ENCODE measurements at places on chromosomes 16 and 17.

- no peak for DNase-seq
Measured at GRCh38 chr17:44930667-44931066, 15.4 kb upstream of the GFAP start.

DNA sequence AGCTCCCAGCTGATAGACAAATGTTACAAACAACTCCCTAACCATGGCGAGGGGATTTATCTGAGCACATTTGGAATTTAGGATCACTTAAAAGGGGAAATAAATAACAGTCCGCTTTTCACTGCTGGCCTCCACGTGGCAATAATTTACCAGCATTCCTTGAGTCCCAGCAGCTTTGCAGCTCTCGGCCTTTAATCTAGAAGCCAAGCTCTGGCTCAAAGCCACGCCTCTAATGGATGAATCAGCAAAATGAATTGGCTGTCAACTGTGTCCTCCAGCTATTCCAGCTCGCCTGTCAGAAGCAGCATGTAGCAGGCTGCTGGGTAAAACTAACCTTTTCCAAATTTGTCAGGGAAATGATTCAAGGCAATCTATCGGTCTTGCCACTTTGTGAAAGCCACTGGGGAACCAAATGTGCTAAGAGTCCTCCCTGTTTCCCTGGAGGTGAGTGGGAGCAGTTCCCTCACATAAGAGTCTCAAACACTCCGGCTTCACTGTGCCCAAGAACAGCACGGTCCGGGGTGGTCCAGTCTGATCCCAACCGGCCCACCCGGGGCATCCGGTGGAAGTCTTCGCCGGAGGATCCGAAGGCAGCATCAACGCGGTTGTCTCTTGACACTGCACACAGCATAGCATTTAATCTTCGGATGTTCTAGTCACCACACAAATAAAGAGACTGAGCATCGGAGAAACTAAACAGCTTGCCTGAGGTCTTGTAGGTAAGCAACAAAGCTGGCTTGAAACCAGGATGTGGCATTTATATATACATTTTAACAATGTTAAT, 143.3 kb downstream of the PARN start:
- no peak for DNase-seq

DNA sequence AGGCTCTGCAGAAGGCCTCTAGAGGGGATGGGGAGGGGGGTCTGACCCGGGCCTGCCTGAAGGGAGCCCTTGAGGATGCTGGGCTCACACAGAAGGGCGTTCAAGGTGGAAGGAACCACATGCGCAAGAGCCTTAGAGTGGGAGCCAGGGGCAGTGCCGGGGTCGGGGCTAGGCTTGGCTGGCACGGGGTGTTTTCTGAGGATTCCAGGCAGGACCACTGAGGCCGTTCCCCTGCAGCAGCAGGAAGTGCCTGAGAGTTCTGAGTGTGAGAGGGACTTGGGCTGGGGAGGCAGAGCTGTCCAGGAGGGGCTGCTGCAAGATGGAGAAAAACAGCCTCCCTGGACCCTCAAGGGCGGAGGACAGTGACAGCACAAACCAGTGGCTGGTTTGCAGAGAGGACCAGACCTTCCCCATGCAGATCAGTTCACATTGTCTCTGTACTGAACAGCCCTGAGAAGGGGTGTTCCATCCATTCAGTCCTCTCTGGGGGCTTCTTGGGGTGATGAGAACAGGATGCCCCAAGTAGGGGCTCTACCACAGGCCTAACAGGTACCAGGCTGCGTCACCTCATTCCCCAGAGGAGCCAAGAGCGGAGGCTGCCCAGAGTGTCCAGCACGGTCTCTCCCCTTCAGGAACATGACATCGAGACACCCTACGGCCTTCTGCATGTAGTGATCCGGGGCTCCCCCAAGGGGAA, 3.4 kb downstream of the NDRG4 start:
- DNase-seq = no peak

GRCh38 chr17:63960430-63960829, 12.3 kb downstream of the SCN4A start:
- no peak for DNase-seq

- no peak for DNase-seq
Measured at GRCh38 chr17:28926366-28926765, 23.5 kb upstream of the DHRS13 start.

- DNase-seq = no peak
Measured at GRCh38 chr16:59259074-59259949, 525.2 kb upstream of the GOT2 start.

- peak; percentile 68 for DNase-seq
Measured at GRCh38 chr17:75289832-75290337, 652 bp upstream of the SLC25A19 start.

- no peak for DNase-seq
Measured at GRCh38 chr17:42783062-42783790, 2.8 kb downstream of the WNK4 start.

All from stimulated activated naive CD4-positive, alpha-beta T cell treated with Interleukin-2 at 50 U/mL for 16 hours (primary cell).